Ascending aorta (tissue), 2 donors: ENCODE measurements at places on chromosomes 1 and 21. TPM values are rescaled to one million over a fixed set of nuclear protein-coding genes. Genes with fewer than 3 reads are reported as not detected.

GRCh38 chr1:71462247-71462646 is 381.4 kb upstream of the ZRANB2 start:
- no peak overlapping the region for H3K27ac ChIP-seq
- no peaks in the 10 kb centered on the region for H3K36me3 ChIP-seq
- no peak for DNase-seq
- no peaks in the 10 kb centered on the region for H3K27me3 ChIP-seq
- H3K4me1 ChIP-seq = no peaks in the 10 kb centered on the region

DNA sequence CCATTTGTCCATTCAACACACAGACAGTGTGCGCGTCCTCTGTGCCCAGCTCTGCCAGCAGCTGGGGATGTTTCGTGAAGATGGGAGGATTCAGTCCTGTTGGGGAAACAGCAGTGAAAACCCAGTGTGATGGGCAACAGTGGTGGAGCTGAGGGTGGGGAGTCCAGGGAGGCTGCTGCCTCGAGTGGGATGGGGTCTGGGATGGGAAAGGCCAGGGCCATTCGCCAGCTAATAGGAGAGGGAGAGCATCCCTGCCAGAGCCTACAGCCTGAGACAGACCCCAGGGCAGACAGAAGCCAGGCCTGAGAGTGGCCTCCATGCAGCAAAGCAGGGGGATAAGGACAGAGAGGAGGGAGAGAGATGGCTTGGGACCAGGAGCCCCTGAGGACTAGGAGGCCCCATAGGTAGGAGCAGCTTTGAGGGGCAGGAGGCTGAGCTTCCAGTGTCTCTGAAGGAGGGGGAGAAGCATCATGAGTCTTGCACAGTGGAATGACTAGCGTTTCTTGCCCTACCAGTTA is 252.6 kb downstream of the NPHP4 start:
- DNase-seq = peak; percentile 45
- H3K27me3 ChIP-seq = no peaks in the 10 kb centered on the region
- no peaks in the 10 kb centered on the region for H3K36me3 ChIP-seq

GRCh38 chr1:67960766-67961165 is 89.7 kb downstream of the DIRAS3 start:
- H3K36me3 ChIP-seq = no peaks in the 10 kb centered on the region
- no peak overlapping the region for H3K27ac ChIP-seq
- no peak for DNase-seq
- H3K4me3 ChIP-seq = no peak overlapping the region

DNA sequence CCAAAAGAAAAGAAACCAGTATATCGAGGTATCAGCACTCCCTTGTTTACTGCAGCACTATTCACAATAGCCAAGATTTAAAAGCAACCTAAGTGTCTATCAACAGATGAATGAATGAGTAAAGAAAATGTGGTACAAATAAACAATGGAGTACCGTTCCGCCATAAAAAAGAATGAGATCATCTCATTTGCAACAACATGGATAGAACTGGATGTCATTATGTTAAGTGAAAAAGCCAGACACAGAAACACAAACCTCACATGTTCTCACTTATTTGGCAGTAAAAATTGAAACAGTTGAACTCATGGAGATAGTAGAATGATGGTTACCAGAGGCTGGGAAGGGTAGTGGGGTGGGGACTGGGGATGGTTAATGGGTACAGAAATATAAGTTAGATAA is 4.3 kb upstream of the GNG5 start:
- H3K27ac ChIP-seq = no peak overlapping the region
- H3K27me3 ChIP-seq = no peaks in the 10 kb centered on the region
- no peaks in the 10 kb centered on the region for H3K36me3 ChIP-seq
- H3K4me3 ChIP-seq = no peak overlapping the region
- no peak for DNase-seq

- H3K4me1 ChIP-seq = no peaks in the 10 kb centered on the region
- H3K27me3 ChIP-seq = no peaks in the 10 kb centered on the region
- H3K27ac ChIP-seq = no peak overlapping the region
- DNase-seq = no peak
- peaks cover 7% of the 10 kb centered on the region for H3K36me3 ChIP-seq
- H3K4me3 ChIP-seq = no peak overlapping the region
Measured at GRCh38 chr21:43988506-43989230, 23.4 kb upstream of the TRAPPC10 start.

DNA sequence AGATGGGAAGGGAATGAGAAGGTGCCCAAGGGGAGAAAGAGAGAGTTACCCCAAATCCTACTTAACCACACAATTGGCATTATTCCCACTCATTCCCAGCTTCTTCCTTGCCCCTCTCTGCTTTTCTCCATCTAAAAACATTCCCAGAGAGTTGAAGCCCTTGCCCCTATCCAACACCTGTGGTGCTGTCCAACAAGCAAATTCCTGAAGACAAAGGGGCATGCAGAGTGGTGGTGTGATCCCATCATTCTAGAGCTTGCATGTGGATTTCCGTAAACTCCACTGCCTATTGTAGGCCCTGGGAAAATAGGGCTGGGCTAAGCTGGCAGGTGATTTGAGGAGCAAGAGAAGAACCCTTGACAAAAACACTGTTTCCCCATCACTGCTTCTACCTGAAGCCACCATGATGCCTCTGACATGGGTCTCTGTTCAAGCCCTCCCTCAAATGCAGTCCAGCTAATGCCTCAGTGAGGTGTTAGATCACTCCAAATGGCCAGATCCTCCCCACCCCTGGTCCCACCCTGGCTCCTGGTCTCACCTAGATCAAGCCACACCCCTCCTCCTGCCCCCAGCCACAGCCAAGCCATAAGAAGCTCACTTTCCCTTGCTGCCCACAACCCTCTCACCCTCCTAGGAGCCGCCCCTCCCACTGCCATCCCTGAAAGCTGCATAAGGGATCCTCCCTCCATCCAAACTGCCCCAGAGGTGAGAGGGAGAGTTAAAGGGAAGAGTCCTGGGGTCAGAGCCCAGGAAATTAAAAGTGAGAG is 29.5 kb downstream of the SYT2 start:
- H3K27ac ChIP-seq = no peak overlapping the region
- no peaks in the 10 kb centered on the region for H3K27me3 ChIP-seq
- H3K4me3 ChIP-seq = no peak overlapping the region
- no peak for DNase-seq
- H3K4me1 ChIP-seq = no peaks in the 10 kb centered on the region

GRCh38 chr1:171717062-171717718 is 24.7 kb downstream of the VAMP4 start:
- DNase-seq = no peak
- H3K27ac ChIP-seq = peak overlapping the region; percentile 49
- H3K27me3 ChIP-seq = no peaks in the 10 kb centered on the region
- H3K4me3 ChIP-seq = no peak overlapping the region
- no peaks in the 10 kb centered on the region for H3K4me1 ChIP-seq

- no peak overlapping the region for H3K4me3 ChIP-seq
- no peaks in the 10 kb centered on the region for H3K27me3 ChIP-seq
- peaks cover 2% of the 10 kb centered on the region for H3K4me1 ChIP-seq
- no peak overlapping the region for H3K27ac ChIP-seq
- no peaks in the 10 kb centered on the region for H3K36me3 ChIP-seq
Measured at GRCh38 chr1:6723621-6724428, 22.2 kb upstream of the DNAJC11 start.

DNA sequence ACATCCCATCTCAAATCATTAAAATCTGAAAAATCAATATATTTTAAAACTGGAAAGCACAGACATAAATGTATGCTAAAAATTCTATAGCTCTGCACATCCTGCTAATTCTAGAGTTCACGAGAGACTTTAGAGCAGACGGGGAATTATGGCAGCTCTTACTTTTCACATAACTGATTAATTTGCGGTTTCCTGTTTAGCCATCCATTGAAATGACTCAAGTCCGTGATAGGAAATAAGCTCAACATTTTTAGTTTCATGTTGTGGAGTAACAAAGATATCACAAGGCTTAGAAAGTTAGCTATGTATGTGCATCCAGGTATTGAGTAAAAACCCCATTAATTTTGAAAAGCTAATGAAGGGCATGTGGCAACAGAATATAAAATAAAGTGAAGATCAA is 123.2 kb downstream of the SMYD2 start:
- H3K4me3 ChIP-seq = no peak overlapping the region
- H3K36me3 ChIP-seq = no peaks in the 10 kb centered on the region
- no peaks in the 10 kb centered on the region for H3K27me3 ChIP-seq
- no peak overlapping the region for H3K27ac ChIP-seq
- H3K4me1 ChIP-seq = no peaks in the 10 kb centered on the region
- DNase-seq = no peak

GRCh38 chr1:11797525-11798216 is 8.1 kb downstream of the MTHFR start:
- H3K4me1 ChIP-seq = peaks cover 25% of the 10 kb centered on the region
- no peak overlapping the region for H3K4me3 ChIP-seq
- peak overlapping the region; percentile 87 for H3K27ac ChIP-seq
- H3K36me3 ChIP-seq = peaks cover 44% of the 10 kb centered on the region

DNA sequence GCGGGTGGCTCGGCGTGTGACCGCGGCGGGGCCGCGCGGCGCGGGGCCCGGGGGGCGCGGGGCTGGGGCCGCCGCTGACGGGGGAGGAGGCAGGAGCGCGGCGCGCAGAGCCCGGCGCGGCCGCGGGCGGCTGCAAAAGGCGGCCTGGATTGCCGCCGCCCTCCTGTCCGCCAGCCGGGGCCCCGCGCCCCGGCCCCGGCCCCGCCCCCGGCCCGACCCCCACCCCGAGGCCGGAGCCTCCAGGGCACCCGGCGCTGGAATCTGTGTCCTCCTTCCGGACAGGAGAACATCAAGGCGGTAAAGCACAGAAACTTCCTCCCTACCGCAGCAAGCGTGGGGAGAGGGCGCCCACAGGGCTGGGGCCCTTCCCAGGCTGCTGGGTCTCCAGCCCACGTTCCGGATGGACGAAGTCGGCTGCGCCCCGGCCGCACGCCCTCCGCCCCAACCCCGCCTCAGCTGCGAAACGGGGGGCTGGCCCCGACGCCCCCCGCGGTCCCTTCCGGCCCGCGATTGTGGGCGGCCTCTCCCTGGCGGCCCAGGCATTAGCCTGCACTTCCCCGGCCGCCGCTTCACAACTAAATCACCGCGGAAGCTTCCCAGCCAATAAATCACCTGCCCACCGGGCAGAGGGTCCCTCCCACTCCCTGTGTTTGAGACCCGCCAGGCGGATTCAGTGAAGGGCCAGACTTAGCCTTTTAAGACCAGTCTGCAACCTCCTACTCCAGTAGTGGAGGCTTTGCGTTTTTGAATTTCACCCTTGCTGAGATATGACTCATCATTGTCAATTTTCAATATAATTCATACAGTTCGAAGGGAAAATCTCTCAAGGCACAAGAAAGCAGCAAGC is 106.0 kb downstream of the SLC45A1 start:
- H3K27me3 ChIP-seq = no peaks in the 10 kb centered on the region
- peaks cover 6% of the 10 kb centered on the region for H3K4me1 ChIP-seq
- H3K4me3 ChIP-seq = peak overlapping the region; percentile 66
- DNase-seq = no peak

DNA sequence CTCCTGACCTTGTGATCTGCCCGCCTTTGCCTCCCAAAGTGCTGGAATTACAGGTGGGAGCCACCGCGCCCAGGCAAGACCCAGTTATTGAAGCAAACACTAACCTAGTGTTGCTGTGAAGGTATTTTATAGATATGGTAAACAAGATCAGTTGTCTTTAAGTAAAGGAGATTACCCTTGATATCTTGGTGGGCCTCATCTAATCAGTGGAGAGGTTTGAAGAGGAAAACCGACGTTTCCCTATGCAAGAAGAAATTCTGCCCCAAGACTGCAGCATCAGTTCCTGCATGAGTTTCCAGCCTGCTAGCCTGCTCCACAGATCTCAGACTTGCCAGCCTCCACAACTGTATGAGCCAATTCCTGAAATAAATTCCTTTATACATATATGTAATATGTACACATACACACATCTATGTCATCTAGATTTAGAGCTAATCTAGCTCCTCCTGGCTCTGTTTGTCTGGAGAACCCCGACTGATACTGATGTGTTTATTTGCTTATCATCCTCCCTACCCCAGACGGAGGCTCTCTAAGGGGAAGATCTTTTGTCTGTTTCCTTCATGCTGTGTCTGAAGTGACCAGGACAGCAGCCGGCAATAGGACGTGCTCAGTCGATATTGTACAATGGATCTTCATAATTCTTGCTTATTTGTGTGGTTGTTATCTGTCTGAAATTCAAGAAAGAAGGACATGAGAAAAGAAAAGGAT is 90.9 kb downstream of the IER5 start:
- no peaks in the 10 kb centered on the region for H3K36me3 ChIP-seq
- H3K27me3 ChIP-seq = no peaks in the 10 kb centered on the region
- DNase-seq = peak; percentile 16
- no peak overlapping the region for H3K4me3 ChIP-seq
- no peaks in the 10 kb centered on the region for H3K4me1 ChIP-seq

DNA sequence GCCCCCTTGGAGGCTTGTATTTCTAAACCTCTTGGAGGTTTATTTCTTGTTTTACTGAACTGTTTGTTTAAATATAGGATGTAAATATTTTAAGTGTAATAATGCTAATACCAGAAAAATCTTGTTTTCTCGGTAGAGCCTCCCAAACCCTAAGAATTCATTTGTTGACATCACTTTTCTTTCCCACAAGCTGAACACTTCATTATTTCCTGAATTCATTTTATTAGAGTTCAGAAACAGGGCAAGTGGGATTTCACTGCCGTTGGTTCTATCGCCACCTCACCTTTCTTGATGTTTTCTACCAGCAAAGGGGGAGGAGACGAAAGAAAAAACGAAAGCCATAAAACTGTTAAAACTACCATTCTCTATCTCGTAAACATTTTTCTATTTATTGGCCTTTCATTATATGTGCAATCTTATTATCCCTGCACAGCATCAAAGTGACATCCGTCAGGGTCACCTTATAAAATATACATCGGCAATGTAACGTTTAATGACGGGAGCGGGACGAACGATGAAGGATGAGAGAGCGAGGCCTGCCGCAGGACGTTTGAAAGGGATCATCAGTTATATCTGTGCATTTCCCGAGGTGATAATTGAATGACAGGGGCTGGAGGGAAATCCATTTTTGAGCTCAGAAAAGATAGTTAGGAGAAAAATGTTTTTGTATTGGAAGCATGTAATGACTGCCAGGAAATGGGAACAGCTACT is 59.5 kb downstream of the SLC45A1 start:
- no peaks in the 10 kb centered on the region for H3K36me3 ChIP-seq
- peaks cover 19% of the 10 kb centered on the region for H3K4me1 ChIP-seq
- H3K4me3 ChIP-seq = no peak overlapping the region
- H3K27me3 ChIP-seq = no peaks in the 10 kb centered on the region

The DBT gene
- 2.3 TPM for total RNA-seq

The FCRL1 gene
- not detected for total RNA-seq

The FAM78B gene
- total RNA-seq = not detected

The CSRP1 gene
- 948 TPM for total RNA-seq

The FCRL4 gene
- not detected for total RNA-seq

The MYCL gene
- total RNA-seq = 22.1 TPM

The STRIP1 gene
- 20.0 TPM for total RNA-seq

The OXCT2 gene
- total RNA-seq = not detected

The CFHR2 gene
- total RNA-seq = not detected

The DUSP10 gene
- 5.7 TPM for total RNA-seq

The GPR25 gene
- not detected for total RNA-seq

The SLAMF1 gene
- total RNA-seq = not detected

The DCST1 gene
- not detected for total RNA-seq

The JUN gene
- total RNA-seq = 1,004 TPM

The TAS1R1 gene
- not detected for total RNA-seq

The ASPM gene
- not detected for total RNA-seq

The DIO1 gene
- total RNA-seq = not detected
